ENCODE measurements at places on chromosomes 13 and 19. TPM values are rescaled to one million over a fixed set of nuclear protein-coding genes. Genes with fewer than 3 reads are reported as not detected.

The CALR3 gene
- not detected for polyA plus RNA-seq

The MARK4 gene
- polyA plus RNA-seq = 3.7 TPM

The SLC6A16 gene
- not detected for polyA plus RNA-seq

The NANOS3 gene
- 2.2 TPM for polyA plus RNA-seq

The SMIM7 gene
- polyA plus RNA-seq = 215 TPM

The CCDC169 gene
- polyA plus RNA-seq = 3.8 TPM

The OSCAR gene
- not detected for polyA plus RNA-seq

The DLL3 gene
- 2.1 TPM for polyA plus RNA-seq

The SLC8A2 gene
- 0.24 TPM for polyA plus RNA-seq

The BLOC1S3 gene
- 1.6 TPM for polyA plus RNA-seq

The TPTE2 gene
- not detected for polyA plus RNA-seq

The ZNF682 gene
- 31.9 TPM for polyA plus RNA-seq

The GARRE1 gene
- polyA plus RNA-seq = 3.5 TPM

The EDDM13 gene
- polyA plus RNA-seq = not detected

The CYP2A7 gene
- polyA plus RNA-seq = not detected

Measured in Purkinje cell (primary cell).